ENCODE measurements at places on chromosomes 3 and 15.

- no peak for DNase-seq
Observed at GRCh38 chr3:46496746-46497555, 825 bp upstream of the RTP3 start.

- no peak for DNase-seq
Observed at GRCh38 chr3:48650723-48651122, 12.0 kb downstream of the CELSR3 start.

DNA sequence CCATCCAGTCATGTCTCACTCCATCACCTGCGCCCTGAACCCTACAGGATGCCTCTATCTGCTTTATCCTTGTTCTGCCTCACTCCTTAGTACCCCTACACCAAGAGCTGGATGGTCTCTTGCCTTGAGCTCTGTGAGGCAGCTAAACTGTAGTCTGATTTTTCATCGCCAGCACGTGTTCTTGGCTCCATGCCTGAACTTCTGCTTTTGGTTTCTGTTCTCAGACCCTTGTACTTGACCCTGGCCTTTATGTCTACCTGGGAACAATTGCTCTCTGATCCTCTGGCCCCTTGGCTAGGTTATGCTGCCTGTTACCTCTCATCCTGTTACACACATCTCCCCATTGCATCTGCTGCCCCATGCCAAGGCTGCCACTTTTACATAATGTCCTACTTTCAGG, 318.0 kb upstream of the LMCD1 start:
- no peak for DNase-seq

DNA sequence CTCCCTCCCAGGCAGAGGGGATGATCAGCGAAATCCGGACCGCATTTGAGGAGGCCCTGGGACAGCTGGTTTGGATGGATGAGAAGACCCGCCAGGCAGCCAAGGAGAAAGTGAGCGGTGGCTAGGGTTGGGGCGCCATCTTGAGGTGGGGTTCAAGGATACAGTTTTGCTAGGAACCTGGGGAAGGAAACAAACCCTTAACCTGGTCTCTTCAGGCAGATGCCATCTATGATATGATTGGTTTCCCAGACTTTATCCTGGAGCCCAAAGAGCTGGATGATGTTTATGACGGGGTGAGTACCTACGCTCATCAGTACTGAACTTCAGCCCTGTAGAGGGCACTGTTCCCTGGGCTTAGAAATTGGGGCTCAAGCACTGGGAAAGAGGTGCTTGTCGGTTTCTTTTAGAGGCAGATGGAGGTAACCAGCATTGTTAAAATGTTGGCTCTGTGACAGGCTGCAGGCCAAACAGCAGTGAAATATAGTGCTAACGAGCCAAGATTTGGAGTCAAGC, 9.6 kb upstream of the PSMD2 start:
- no peak for DNase-seq

DNA sequence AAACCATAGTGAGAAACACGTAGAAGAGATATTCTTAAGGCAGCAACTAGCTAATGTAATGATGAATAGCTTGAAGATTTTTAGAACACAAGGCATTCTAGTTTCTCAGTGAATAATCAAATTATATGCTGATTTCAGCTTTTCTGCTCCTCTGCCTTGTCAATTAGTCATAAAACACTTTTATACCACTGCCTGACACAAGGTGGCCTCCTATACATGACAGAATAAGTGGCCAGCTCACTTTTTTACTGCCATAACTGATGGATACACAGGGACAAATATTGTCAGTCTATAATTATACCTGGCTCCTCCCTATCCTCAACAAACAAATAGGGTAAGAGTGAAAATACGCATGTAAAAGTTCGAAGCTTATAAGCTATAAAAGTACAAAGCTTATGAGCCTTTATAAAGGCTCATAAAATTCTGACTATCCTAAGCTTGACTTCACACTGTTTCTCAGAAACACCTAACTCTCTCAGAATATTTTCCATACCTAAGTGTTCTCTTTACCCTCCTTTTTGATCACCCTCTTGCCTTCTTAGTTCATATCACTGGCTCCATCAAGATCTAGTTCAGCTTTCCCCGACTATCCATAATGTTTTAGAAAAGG, 81.6 kb downstream of the HERC1 start:
- DNase-seq, result no peak

GRCh38 chr15:95883064-95883463, 447.4 kb upstream of the NR2F2 start:
- DNase-seq, result no peak

DNA sequence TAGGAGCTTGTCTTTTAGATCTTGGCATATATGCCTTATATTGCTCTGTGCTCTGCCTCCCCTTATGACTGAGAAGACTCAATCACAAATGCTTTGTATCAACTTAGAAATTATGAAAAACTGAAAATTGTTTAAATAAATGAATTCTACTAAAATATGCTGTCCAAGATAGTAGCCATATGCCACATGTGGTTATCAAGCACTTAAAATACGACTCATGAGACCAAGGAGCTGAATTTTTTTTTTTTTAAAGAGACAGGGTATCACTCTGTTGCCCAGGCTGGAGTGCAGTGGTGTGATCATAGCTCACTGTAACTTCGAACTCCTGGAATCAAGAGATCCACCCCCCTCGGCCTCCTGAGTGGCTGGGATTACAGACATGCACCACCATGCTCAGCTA, 118.3 kb downstream of the RFTN1 start:
- DNase-seq, result no peak

DNA sequence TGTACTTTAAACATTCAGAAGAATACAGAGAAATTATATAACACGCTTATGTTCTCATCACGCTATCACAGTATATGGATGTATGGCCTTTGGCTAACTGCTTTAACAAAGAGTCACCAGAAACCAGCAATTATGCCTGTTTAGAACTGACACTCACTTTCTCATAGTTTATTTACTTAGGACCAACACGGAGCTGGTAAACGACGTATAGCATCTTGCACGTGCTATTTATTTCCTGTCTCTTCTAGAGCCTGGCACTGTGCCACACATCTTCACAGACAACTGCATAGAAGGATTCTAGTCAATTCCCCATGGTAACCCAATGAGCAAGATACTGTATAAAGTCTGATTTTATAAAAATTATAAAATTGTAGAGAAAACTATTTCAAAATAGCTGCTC, 43.6 kb downstream of the TBC1D2B start:
- DNase-seq, result no peak

DNA sequence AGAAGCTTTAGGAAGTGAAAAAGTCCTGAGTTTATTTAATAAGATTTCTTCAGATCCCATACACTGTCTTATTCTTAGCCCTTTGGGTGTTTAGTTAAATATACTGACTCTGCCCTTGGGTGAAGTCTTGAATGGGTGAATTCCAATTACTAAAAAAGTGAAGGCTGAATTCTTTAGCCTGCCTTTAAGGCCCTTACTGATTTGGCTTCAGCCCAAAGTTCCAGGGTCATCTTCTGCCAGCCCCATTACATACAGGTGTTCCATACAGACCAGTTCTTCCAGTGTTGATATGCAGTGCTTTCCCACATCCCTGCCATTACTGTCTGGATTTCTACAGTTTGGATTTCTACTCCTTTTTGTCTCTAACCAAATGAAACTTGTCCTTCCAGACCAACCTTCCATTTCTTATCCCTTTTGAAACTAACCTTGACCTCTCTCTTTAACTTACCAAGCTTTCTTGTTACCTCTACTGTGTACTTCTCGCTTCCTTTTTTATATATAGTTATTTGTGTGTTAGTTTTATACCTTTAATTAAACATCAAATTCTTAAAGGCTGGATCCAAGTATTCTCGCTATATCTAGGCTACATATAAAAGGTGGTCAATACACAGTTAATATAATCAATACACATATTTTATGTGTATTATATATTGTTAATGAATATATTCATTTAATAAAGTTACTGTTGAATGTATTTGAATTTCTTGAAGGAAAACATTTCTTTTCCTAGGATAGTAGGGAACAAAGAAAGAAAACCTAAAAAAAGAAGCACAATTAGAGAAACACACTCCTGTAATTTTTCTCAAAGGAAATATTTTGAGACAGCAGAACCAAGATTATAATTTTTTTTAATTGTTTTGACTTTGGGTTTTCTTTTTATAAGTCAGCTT, 15.0 kb downstream of the MBNL1 start:
- DNase-seq, result no peak

DNA sequence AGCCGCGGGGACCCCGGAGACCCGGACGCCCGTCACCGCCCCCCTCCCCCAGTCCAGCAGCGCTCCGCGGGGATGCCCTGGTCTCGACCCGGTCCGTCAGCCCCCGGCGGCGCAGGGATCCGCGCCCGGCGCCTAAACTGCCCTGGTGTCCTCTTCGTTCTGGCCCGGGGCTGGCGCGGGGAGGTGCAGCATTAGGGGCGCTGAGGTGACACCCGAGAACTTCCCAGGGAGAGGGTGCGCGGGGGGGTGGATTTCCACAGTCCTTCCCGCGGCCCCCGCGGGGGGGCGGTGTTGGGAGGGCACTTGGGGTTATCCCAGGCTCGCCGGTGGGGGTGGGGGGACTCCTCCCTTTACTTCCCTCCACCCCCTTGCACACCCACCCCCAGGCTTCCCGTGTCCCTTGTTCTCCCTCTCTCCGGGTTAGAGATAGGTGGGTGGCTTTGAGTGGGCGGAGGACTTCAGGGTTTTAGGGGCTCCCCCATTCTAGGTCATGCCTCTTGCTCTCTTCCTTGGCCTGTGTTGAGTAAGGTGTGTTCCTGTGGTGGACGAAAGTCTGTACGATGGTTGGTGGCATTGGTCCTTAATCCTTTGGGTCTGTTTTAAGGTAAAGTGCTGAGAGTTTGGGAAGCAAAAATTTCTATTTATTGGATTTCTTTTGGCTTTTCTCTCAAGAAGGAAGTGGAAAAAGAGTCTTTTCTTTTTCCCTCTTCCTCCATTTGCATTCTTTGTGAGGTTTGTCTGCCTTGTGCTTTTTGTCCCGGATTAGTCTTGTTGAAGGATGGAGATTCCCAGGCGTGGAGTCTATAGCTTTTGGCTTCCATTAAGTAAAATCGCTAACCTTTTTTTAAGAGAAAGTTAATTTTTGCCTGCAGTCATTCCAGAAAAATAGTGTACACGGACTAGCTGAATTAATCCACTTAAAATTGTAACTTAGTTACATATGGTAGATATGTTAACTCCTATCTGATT, 811 bp downstream of the SKIL start:
- peak; percentile 92 for DNase-seq

DNA sequence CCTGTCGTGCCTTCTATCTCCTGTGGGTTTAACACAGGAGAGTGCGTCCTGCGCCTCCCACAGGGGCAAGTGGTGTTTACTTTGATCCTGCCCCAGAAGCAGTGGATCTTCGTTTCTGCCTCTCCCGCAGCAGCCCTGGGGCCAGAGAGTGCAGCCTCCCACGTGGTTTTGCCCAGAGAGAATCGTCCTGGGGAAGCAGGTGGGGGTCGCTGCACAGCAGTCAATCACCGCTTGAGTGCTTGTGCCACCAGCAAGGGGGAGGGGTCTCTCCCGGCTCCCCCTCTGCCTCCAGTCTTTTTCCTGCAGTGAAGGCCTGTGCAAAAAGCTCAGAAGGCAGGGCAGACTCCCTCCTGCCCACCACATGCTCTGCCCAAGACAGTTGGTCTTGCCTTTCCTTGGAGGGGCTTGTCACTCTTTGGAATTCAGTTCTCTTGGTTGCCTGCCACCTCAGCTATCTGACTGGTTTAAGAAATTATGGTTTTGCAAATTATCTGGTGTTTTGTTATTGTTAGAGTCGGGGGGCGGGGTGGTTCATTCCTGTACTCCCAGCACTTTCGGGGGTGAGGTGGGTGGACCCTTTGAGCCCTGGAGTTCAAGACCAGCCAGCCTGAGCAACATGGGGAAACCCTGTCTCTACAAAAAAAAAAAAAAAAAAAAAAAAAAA, 26.9 kb downstream of the STOML1 start:
- no peak for DNase-seq

GRCh38 chr3:188090620-188091309, 63.2 kb upstream of the LPP start:
- DNase-seq, result no peak

GRCh38 chr15:45091576-45091975, 22.4 kb downstream of the DUOX2 start:
- DNase-seq, result no peak
